GM23248 (cell line): ENCODE measurements at places on chromosomes 1 and 21. TPM values are rescaled to one million over a fixed set of nuclear protein-coding genes. Genes with fewer than 3 reads are reported as not detected.

- H3K36me3 ChIP-seq: no peaks in the 10 kb centered on the region
- H3K27me3 ChIP-seq: no peaks in the 10 kb centered on the region
- DNase-seq: no peak
- no peak overlapping the region for H3K4me3 ChIP-seq
- H3K4me1 ChIP-seq: no peaks in the 10 kb centered on the region; the same call in 1 of the 2 replicates
Observed at GRCh38 chr1:197761654-197762053, 13.6 kb downstream of the DENND1B start.

DNA sequence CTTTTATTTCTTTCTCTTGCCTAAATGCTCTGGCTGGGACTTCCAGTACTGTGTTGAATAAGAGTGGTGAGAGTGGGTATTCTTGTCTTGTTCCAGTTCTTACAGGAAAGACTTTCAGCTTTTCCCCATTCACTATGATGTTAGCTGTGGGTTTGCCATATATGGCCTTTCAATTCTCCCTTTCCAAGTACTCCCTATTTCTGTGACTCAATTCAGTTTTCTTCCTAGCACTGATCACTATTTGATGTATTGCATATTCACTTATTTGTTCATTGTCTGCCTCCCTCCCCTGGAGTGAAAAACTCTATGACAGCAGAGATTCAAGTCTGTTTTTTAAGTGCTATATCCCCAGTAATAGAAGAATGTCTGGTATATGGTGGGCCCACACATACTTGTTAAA lies 618.2 kb upstream of the CAMK1G start:
- no peak overlapping the region for H3K4me3 ChIP-seq
- DNase-seq: no peak
- no peak overlapping the region for H3K27ac ChIP-seq
- no peaks in the 10 kb centered on the region for H3K4me1 ChIP-seq

GRCh38 chr1:17678011-17678410 lies 77.1 kb upstream of the ACTL8 start:
- H3K27me3 ChIP-seq: no peaks in the 10 kb centered on the region
- H3K36me3 ChIP-seq: no peaks in the 10 kb centered on the region
- DNase-seq: no peak
- no peak overlapping the region for H3K4me3 ChIP-seq

The CA6 gene
- not detected in 2 replicates for total RNA-seq

- no peak overlapping the region for H3K4me3 ChIP-seq
- H3K36me3 ChIP-seq: no peaks in the 10 kb centered on the region
- DNase-seq: no peak
- H3K27me3 ChIP-seq: no peaks in the 10 kb centered on the region
Observed at GRCh38 chr21:45959182-45959581, 22.4 kb upstream of the COL6A1 start.

The ZNF648 gene
- total RNA-seq: not detected in 2 replicates

DNA sequence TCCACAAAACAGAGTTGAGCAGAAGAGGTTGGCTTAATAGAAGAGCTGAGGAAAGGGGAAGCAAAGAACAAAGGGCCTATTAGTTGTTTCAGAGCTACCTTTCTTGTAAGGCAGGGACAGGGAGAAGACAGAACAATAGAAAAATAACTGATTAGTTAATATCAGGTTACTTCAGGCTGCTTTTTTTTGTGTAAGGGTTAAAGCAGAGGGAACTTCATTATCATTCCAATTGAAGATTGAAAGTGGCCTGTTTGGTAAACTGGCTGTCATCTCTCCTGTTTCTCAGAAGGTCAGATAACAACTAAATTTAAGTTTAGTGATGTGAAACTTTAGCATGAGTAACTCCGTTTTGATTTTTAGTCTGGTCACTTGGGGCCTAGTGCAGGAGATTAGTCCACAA lies 22.3 kb downstream of the CDC42 start:
- no peak for DNase-seq
- peaks cover 40% of the 10 kb centered on the region for H3K4me1 ChIP-seq
- 0 out of 2 replicates have a peak overlapping the region, but pooled peaks have one; percentile 4 for H3K27ac ChIP-seq
- H3K36me3 ChIP-seq: peaks cover 24% of the 10 kb centered on the region
- H3K4me3 ChIP-seq: no peak overlapping the region

The OR2T33 gene
- not detected in 2 replicates for total RNA-seq
